CD4-positive, alpha-beta T cell treated with Interleukin-15 for 1 hour (primary cell): ENCODE measurements at places on chromosomes 2 and 18.

- DNase-seq: peak; percentile 27
Observed at GRCh38 chr2:42810971-42811811, 18.8 kb upstream of the HAAO start.

GRCh38 chr2:134104754-134105153, 149.1 kb upstream of the MGAT5 start:
- no peak for DNase-seq

DNA sequence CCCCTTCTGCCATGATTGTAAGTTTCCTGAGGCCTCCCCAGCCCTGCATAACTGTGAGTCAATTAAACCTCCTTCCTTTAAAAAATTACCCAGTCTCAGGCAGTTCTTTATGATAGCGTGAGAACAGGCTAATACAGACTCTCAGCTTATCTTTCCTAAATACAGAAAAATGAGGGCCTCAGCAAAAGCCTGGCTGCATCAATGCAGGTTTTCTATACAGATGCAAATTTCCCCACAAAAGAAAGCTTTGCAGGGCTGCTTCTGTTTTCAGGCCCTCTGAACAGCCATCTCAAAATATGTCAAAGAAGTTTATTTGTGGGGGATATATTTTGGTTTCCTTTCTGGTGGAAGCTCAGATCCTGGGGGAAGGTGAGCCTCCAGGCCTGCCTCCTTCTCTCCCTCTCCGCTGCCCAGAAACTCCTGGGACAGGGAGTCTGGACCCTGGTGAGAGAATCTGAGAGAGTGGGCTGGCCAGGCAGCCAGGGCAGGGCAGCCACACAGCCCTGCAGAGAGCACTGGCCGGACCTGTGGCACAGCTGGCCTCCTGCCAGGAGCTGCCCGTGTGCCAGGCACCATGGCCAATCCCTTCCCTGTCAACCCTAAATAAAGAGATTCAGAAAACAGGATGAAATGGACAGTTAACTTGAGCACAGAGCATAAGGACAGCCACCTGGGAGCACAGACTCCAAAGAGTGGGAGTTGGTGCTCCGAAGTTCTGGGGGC, 21.6 kb upstream of the AGXT start:
- DNase-seq: no peak

GRCh38 chr2:164764996-164765395, 76.6 kb downstream of the COBLL1 start:
- no peak for DNase-seq

DNA sequence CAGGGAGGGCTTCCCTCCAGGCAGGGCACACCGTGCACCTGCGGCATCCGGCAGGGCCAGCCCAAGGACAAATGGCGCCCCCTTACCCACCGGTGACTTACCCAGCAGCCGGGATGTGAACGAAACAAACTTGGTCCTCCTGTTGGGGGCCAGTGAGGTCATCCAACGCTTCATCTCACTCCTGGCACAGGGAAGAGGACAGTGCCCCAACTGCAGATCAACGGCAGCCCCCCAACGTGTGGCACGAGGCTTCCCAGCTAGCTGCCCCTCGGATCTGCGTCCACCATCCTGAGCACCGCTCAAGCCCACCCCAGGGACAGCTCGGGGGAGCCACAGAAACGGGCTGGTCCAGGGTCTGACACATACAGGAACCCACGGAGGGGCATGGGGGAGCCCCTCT, 12.0 kb downstream of the SNORC start:
- DNase-seq: no peak

DNA sequence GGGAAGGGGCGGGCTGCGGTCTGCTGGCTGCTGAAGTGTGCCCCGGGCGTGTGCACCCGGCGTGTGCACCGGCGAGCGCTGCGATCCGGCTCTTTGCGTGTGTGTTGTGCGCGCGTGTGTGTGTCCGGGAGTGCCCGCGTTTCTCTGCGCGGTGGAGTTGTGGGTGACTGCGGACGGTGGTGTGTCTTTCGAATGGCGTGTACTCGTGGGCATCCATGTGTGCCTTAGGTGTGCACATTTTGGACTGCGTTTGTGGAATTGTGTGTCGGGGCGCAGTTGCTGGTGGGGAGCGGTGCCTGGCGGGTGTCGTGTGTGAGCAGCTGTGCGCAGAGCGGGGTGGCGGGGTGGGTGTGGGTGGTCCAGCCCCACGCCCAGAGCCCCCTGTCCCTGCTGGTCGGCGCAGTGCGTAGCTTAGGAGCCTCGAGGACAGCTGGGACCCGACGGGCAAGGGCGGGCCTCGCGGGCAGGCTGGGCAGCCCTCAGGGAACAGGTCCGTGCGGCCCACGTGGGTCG, 533 bp downstream of the HPCAL1 start:
- no peak for DNase-seq

DNA sequence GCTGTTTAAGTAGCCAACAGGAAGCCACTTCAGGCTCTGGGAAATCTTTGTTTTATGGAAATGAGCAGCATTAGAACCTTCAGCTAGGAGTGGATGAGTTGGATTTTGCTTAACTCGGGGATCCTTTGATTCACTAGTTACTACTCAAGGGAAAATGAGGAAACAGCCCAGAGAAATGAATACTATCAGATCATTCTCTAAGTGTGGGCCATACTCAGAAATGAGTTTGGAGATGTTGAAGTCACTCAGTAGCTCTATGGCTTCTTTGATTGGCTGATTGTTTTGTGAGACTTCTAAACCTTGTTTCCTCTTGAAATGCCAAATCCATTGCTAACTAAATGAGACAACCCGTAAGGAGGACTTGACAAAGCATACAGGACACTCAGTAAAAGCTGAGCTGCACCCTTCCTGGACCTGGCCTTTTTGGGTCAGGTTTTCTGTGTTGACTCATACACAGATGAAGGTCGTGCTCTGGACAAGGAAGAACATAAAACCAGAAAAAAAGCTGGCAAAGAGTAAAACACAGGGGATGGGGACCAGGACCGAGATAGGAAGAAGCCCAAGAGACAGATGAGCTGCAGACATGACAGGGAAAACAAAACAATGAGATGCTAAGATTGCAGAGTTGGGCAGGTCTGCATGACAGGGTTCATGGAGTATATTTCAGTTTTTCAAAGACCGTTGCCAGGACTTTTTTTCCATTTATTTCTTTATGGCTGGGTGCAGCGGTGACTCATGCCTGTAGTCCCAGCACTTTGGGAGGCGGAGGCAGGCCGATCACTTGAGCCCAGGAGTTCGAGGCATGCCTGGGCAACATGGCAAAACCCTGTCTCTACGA, 41.6 kb downstream of the INO80C start:
- no peak for DNase-seq

DNA sequence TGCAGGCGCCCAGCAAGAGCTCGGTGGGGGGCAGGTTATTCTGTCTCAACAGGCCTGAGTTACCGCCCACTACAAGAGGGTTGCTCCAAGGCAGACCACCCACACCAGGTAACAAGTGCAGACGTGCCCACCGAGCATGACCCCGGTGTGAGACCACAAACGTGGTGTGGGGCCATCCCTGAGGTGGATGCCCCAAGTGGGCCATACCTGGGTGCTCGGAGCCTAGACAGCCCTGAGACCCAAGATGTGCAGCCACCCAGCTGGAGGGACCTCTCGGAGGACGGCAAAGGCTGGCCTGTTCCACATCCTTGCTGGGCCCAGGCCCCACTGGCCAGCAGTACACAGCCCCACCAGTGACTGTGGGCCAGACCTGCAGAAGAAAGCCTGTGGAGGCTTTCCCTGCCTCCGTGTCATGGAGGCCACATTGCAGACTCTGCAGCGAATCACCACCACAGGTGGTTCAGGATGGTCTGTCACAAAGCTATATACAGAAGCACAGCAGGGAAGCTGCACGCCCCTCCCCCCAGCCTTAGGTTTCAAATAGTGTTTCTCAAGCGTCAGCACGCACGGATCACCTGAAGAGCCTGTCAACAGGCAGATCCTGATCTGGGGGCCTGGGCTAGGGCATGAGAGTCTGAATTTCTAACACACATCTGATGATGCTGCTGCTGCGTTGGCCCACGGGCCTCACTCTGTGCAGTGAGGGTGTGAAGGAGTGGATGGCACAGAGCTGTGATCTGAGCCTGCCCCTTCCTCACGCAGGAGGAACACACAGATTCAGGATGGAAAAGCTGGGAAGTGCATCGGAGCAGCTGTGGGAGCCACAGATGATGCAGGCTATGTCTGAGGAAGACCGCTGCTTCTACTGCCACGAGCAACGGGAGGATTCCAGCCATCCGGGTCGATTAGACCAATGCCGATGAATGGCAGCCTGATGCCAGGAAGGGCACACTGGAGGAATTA, 96.8 kb downstream of the UXS1 start:
- DNase-seq: peak; percentile 36

- DNase-seq: no peak
Observed at GRCh38 chr18:39909706-39910105, 2045.3 kb upstream of the PIK3C3 start.

DNA sequence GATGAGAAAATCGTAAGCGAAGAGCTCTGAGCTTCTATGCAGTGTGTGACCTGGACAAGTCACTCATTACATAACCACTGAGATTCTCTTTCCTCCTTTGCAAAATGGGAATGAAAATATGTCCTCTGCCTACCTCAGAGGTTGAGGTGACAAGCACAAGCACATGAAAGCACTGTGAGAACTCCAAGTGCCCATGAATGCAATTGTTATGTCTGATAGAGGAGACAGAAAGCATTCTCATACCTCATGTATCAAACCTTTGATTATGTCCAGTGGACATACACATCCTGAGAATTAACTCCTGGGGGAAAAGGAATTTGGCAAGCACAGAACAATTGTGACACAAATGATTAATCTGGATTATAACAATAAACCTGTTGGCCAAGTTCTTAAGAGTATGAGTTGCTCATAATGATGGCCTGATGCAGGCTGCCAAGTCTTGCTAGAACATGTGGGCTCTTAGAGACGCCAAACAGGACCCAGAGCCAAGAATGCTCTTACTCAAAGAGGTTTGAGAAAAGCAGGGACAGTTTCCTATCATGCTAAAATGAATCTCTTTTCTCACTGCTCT, 8.5 kb upstream of the RMDN2 start:
- no peak for DNase-seq

DNA sequence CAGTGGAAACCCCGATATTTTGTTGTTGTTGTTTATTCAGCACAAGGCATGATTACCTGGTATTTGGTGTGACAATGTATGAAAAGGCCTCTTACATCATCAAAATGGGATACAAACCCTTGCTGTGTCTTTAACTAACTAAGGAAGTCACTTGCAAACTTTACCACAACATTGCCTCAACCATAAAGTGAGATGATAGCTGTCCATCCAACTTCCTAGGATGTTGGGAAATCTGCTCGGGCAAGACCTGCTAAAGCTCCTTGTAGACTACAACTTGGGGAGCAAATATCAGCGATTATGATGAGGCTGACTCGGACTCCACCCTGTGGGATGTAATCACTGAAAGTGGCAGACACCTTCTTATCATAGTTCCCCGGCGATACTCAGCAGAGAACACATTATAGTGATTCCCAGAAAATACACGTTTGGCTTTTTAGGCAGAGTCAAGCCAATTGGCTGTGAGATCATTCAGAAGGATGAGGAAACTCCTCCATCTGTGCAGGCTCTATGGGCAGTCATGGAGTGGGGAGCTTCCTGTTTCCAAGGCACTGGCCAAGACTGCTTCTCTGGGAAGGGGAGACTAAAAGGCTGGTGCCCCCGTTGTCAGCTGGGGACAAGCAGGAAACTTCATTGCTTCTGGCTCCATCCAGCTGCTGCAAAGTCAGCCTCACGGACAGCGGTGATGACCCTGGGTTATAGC, 289.0 kb downstream of the RNF144A start:
- DNase-seq: no peak

DNA sequence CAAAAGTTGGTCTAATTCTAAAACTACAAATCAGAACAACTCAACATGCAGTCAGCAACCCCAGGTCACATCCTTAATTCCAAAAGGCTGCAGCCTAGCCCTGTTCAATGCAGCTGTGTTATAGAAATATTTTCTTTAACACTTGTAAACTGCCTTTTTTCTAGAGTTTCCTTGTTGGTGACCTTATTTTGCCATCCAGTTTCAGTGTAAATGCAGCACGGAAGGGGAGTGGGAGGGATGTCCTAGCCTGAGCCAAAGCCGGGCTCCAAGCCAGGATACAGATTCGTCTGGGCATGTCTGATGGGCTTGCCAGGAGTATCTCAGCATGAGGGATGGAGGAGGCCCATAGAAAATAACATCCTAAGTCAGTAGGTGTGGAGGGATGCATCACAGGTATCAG, 17.7 kb upstream of the SP3 start:
- DNase-seq: no peak

GRCh38 chr2:99468155-99468554, 21.7 kb downstream of the REV1 start:
- no peak for DNase-seq

DNA sequence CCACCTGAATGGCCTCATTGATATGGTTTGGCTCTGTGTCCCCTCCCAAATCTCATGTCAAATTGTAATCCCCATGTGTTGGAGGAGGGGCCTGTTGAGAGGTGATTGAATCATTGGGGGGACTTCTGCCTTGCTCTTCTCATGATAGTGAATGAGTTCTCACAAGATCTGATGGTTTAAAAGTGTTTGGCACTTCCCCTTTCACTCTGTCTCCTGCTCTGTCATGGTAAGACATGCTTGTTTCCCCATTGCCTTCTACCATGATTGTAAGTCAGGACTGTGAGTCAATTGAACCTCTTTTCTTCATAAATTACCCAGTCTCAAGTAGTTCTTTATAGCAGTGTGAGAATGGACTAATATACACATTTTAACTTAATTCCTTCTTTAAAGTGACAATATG, 146.8 kb upstream of the KCNJ3 start:
- no peak for DNase-seq

DNA sequence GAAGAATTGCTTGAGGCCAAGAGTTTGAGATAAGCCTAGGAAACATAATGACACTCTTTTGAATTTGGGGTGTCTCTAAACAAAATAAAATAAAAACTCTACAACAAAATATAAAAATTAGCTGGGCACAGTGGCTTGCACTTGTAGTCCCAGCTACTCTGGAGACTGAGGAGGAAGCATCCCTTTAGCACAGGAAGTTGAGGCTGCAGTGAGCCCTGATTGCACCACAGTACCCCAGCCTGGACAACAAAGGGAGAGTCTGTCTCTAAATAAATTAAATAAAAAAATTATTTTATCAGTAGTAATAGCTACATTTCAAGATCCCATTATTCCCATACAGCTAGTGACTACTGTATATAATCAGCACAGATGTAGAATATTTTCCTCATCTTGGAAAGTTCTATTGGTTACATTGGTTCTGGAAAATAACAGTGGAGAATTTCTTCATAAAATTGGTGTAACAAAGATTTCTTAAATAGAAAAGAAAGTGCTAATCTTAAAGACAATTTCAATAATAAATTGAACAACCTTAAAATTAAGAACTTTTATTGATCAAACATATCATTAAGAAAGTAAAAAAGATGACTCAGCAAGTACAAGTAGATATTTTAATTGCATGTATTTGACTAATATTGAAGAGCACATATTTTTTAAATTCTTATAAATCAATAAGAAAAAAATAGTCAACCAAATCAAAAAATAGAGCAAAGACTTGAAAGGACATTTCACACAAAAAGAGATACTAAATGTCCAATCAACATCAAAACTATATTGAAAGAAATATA, 90.4 kb upstream of the KYNU start:
- DNase-seq: no peak
